Hippocampal formation (tissue), 2 donors: ENCODE measurements at places on chromosomes 5 and 9.

DNA sequence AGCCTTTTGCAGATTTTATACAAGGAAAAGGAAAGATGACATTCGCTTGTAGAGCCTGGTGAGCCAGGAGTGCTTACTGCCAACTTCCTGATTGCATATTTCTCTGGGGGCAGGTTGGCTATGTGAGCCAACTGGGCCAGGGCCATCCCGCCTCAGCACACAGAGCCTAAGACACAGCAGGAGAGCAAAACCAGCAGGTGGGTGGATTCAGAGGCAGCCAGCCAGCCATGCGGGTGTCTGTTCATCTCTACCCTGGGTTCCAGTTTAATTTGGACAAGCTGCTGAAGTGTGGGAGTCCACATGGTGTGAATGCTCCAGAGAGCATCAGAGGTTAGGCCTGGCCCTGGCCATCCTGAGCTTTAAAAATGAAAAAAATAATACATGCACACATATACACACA, 291.4 kb downstream of the ARHGEF28 start:
- DNase-seq = no peak

DNA sequence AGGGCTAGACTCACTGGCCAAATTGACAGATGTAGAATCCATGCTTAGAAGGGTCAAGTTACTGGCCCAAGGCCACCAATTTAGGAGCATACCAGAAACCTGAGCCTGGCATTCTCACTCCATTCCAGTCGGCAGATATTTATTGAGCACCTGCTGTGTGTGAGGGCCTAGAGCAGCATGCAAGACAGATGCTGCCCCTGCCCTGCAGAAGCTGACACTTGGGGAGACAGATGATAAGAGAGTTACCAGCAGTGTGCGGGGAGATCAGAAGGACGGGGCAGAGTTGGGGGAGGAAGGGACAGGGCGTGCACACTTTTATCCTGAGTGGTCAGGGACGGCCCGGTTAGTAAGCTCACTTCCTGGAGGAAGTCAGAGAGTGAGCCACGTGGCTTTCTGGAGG, 111.5 kb upstream of the RAPGEF1 start:
- no peak for DNase-seq

DNA sequence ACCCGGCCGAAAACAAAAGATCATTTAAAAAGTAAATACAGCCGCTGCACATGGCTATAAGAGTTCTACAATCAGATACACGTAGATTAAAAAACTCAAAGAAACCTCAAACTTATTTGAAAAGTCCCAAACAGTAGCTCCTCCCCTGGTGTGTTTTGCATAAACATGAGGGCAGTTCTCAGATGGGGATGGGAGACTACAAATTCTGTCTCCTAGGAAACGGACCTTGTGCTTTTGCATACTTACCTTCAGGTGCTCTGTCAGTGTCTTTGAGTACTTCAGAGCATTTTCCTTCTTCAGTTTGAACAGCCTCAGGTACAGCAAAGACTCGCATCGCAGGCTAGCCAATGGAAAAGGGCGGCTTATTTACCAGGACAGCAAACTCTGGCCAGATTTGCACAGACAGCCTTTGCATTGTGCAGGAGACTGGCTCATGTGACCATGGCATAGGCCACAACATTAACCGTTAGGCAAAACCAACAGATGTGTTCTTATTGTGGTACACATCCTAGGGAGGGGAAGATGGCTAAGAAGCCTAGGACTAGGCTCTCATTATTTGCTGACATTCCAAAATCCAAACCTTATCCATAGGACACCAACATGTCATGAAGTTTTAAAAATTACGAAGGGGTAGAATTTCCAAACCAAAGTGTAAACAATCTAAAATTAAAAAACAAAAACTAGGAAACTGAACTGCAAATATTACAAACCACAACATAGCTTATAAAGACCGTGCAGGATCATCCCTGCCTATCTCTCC, 12.8 kb downstream of the LEAP2 start:
- peak; percentile 20 for DNase-seq

DNA sequence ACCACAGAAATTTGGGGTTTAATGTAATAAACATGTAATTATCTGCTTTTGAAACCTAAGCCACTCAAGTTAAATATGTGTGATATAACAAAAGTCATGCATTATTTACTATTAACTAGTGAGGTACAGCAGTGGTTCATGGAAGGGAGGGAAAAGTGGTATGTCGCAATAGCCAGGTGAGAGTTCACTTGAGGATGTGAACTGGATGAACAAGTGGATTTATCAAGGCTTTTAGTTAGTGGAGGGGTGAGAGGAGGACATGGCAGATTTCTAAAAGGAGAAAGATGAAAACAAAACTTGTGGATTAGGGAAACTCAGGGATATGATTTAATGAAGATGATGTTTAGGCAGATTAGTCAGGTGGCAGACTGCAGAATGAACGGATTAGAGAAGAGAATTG, 141.3 kb upstream of the NFIB start:
- no peak for DNase-seq

GRCh38 chr5:111135363-111135762, 43.2 kb downstream of the WDR36 start:
- DNase-seq = no peak

- DNase-seq = no peak
Observed at GRCh38 chr5:101435768-101436167, 532.7 kb upstream of the ST8SIA4 start.

- DNase-seq = no peak
Observed at GRCh38 chr9:130659699-130660248, 4.6 kb upstream of the PRDM12 start.

DNA sequence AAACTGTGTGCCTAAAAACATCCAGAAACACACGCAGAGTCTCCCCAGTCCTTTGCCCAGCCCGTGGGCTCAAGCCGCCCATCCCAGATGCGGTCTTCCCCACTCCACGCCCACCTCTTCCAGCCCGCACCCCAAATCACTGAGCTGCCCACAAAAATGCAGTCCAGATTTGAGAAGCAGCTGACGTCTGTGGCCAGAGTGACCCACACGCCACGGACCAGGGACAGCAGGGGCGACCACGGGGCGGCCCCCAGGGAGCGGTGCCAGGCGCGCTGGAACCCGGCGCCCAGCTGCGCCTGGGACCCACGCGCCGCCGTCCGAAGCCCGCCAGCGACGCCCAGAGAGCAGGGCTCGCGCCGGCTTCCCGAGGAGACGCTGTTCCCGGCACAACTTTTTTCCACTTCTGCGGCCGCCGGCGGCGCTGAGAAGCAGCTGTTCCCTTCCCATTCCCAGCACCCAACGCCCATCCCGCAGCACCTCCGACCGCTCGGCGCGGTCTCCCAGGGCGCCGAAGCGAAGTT, 674 bp downstream of the LHFPL2 start:
- DNase-seq = peak; percentile 35

GRCh38 chr9:129698254-129698757, 32.9 kb downstream of the PRRX2 start:
- DNase-seq = no peak

GRCh38 chr9:78775696-78776295, 478.9 kb downstream of the PSAT1 start:
- DNase-seq = no peak

DNA sequence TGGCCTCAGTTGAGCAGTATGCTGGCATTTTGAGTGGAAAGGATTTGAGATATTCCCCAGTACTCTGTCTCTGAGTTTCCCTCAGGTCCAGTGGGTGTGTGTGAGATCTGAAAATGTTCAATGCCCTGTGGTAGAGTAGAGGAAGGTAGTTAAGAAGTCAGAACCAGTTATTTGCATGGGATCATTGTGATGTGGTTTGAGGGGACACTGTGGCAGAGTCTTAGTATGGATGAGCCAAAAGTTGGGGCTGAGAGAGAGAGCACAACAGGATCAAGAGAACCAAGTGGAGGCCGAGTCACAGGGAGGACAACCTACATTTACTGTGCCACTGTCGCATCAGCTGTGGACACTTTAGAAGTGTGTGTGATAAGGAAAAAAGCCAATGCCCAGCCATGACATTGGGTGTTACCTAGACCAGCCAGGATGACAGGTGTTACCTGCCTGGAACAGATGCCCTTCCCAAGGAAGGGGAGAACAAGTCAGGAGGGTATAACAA, 128.9 kb upstream of the IL12B start:
- no peak for DNase-seq
